Dorsolateral prefrontal cortex (tissue), 122 donors: ENCODE measurements at places on chromosomes 5 and 9. TPM values are rescaled to one million over a fixed set of nuclear protein-coding genes. Genes with fewer than 3 reads are reported as not detected.

The RNF183 gene
- total RNA-seq, result not detected

The OR1J2 gene
- not detected for total RNA-seq

The LHX3 gene
- not detected for total RNA-seq

The TLX3 gene
- not detected for total RNA-seq

The GRAMD2B gene
- 79.4 TPM for total RNA-seq

The PCDHGA5 gene
- total RNA-seq, result 11.9 TPM

The FOXD4L5 gene
- 1.8 TPM for total RNA-seq

The NFIB gene
- total RNA-seq, result 70.7 TPM

The ADAMTS12 gene
- total RNA-seq, result 0.14 TPM
